ENCODE measurements at places on chromosomes 7 and 10. TPM values are rescaled to one million over a fixed set of nuclear protein-coding genes. Genes with fewer than 3 reads are reported as not detected.

The FGL2 gene
- polyA plus RNA-seq = 22.2 TPM

The AGK gene
- polyA plus RNA-seq = 16.9 TPM

The WEE2 gene
- polyA plus RNA-seq = 0.22 TPM

The MTG1 gene
- polyA plus RNA-seq = 47.4 TPM

GRCh38 chr10:43866712-43867111 lies 218.0 kb upstream of the ZNF32 start:
- DNase-seq = no peak

The PIK3CG gene
- 2.8 TPM for polyA plus RNA-seq

The EPHA1 gene
- 5.8 TPM for polyA plus RNA-seq

The BCL7B gene
- 37.7 TPM for polyA plus RNA-seq

DNA sequence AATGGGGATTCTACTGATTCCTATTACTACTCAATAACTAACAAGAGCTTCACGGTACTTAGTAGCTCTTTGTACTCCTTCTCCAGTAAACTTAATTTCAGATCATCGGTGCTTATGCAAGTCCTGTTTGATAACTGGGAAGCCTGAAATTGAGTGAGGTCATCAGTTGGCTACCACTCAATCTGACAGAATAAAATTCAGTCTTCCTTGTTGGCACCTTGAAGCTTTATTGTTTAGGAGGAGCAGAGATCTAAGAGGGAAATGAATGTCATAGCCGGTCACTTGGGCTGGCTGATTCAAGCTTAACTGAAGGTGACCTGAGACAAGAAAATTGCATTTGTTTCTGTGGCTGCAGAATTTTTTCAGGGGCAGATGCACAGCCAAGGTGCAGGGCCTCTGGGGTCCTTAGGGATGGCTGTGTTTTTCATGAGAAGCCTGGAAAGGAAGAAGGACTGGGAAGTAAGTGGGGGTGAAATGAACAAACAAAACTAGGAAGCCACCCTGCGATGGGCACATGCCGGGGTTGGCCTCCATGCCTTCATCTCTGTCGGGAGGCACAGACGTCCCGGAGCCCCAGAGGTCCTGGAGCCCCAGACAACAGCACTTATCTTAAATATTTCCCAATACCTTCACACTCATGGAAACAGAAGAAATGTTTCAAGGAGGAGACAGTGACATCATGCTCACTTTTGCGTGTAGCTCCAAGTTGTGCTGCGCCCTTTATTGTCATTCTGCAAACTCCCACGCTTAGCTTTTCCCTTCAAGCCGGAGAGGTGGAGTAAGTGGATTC lies 85.0 kb upstream of the KIF5B start:
- peak; percentile 21 for DNase-seq

GRCh38 chr7:22676385-22676784 lies 50.6 kb upstream of the IL6 start:
- no peak for DNase-seq

GRCh38 chr7:130148561-130148960 lies 56.6 kb downstream of the TMEM209 start:
- no peak for DNase-seq

GRCh38 chr10:129965959-129966358 lies 1.9 kb upstream of the EBF3 start:
- peak; percentile 60 for DNase-seq

GRCh38 chr10:65377687-65378086 lies 1548.1 kb upstream of the LRRTM3 start:
- DNase-seq = no peak

The GRM3 gene
- 0.14 TPM for polyA plus RNA-seq

The IQUB gene
- 0.37 TPM for polyA plus RNA-seq

The SLC26A3 gene
- not detected for polyA plus RNA-seq

The MSANTD7 gene
- polyA plus RNA-seq = 9.0 TPM

DNA sequence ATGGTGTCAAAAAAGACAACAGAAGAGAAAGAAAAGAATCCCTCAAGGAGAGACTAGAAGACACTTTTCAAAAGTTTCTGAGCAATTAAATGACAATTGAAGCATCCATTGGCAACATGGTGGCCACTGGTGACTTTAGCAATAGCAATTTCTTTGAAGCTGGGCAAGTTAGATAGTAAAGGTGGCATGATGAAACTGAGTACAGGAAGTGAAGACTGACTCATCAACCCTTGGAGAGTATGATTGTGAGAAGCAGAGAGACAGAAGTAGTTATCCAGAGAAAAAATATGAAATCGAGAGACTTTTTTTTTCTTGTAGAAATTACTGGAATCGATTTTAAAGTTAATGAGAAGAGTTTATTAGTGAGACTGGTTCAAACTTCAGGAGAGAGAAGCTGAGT lies 52.5 kb downstream of the DGKB start:
- no peak for DNase-seq

GRCh38 chr7:33744293-33745075 lies 160.9 kb upstream of the BMPER start:
- no peak for DNase-seq

GRCh38 chr10:4215963-4216575 lies 431.1 kb upstream of the KLF6 start:
- no peak for DNase-seq

DNA sequence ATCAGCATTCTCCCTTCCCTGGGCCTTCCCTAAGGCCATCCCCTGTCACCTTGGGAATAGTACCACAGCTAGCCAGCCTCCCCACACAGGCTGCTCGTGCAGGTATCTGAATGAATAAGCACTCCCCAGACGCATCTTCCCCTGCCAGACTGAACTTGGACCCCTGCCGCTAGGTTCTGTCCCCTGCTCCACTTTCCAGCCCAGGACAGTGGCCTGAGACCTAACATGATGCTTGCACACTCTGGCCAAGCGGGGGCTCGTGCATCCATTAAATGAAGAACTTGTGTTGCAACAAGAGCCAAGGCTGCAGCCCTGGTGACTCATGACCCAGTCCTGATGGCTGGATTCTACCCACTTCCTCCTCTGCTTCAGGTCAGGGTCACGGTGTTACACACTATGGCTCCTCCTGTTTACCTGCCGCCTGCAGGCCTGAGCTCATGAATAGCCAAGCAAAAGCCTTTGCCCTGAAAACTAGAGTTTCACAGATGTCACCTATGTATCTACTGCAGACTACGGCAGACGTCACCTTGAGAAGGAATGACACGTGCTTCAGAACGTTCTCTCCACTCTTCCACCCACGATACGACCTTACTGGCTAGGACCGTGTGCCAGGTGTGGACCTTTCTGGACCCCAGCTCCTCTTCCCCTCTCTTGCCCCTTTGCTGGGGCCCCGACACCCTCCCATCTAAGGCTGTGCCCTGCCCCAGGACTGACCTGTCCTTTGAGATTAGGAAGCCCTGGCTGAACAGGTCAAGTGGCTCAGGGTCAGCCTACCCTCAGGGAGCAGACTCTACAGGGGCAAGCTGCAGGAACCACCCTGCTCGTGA lies 6.5 kb downstream of the ASB13 start:
- DNase-seq = no peak

The C10orf53 gene
- not detected for polyA plus RNA-seq

- peak; percentile 61 for DNase-seq
Measured at GRCh38 chr7:39609113-39609934, 14.0 kb upstream of the RALA start.

The GPER1 gene
- 14.2 TPM for polyA plus RNA-seq

DNA sequence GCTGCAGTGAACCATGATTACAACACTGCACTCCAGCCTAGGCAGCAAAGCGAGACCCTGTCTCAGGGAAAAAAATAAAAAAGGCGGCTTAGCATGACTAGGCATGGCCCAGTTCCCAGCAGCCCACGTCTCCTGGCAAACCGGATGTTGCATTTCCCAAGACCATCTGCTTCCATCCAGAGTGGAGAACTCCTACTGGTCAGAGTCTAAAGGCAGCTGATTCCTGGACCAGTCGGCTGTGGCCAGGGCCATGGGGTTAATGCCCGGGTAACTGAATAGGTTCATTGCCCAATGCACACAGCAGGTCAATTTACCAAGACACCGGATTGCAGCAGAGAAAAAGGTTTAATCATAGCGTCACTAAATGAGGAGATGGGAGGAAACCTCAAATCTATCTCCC lies 133.1 kb downstream of the MYL10 start:
- DNase-seq = no peak

DNA sequence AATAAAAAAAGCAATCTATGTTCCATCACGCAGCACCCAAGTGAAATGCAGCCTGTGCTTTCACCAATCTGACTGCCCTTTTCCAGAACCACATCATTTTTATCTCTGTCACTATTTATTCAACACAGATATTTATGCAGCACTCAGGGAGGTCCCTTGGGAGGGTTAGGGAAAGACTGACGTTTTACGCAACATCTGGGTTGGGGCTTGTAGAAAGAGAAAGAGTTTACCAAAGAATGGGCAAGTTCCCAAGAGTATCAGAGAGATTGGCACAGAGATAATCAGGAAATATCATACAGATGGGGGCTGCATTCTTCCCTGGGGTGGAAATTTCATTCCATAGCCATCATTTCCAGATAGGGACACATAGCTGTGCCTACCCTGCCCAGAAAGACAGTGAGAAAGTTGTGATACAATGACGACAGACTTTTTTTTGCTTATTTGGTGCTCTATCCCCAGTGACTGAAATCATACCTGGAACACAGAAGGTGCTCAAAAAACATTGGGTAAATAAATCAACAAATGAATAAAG lies 474.2 kb downstream of the CALN1 start:
- DNase-seq = no peak

- DNase-seq = no peak
Measured at GRCh38 chr7:30327813-30328212, 43.4 kb downstream of the ZNRF2 start.

DNA sequence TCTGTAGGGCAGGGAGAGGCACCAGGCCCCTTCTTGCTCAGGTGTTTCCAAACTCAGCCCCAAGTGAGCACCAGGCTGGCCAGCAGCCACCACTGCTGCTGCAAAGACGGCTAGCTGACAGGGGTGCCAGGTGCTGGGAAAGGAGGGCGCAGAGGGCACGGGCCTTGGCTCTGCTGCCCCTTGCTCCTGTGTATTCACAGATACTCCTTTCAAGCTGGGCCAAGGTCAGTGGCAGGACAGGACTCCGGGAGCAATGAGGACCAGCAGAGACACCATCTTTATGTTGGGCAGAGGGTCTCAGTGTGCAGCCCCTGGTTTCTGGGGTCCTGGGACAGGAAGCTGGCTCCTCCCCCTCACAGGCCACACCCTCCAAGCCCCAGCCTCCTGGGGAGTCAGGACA lies 110.1 kb downstream of the SMURF1 start:
- DNase-seq = no peak

- no peak for DNase-seq
Measured at GRCh38 chr7:151429560-151430331, 10.2 kb downstream of the CRYGN start.

DNA sequence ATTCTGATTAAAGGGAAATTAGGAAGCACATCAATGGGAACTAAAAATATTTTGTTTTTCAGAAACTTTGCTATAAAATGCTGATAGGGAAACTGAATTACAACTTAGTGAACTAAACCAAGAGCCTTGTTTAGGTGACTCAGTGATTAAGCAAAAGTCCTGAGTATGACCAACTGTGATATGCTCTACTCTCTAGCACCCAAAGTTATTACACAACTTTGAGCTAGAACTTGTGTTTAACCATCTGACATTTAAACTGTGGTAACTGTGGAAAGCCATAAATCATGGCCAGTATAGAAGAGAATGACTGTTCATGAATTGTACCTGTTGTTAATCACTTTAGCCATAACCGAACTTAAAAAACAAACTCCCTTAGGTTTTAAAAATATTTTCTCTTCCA lies 127.4 kb downstream of the ZNF365 start:
- DNase-seq = no peak

DNA sequence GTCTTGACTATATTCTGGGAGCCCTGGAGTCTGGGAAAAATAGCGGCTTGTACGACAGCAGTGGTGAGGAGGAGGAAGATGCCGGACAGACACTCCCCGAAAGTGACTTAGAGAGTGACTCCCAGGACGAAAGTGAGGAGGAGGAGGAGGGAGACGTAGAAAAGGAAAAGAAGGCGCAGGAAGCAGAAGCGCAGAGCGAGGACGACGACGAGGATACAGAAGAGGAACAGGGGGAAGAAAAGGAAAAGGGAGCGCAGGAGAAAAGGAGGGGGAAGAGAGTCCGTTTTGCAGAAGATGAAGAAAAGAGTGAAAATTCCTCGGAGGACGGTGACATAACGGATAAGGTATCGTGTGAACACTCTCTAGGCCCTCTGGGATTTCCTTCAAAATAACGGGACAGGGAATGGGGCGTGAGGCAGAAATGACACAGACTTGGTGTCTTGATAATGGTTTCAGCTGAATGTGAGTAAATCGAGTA lies 908 bp downstream of the NOM1 start:
- no peak for DNase-seq

DNA sequence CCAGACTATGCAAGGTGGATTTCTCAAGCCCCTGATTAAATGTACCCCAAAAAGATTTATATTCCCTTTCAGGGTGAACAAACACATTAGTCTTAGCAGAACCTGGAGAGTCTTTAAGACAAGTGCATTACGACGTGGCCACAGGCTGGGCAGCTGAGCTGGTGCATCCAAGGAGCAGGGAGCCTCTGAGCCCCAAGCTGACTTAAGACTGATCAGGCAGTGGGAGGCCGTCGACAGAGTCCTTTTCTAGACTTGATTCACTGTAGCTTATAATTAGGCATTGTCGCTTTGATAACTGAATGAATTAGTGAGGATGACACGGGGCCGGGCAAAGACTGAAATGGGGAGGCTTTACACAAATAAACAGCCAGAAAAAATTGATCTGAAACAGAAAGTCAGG lies 353.2 kb downstream of the GPAM start:
- no peak for DNase-seq

Measured in hindlimb muscle (tissue), 1 donor.